D721Med (cell line): ENCODE measurements at places on chromosomes 6 and 20.

GRCh38 chr6:81697559-81697958 lies 54.9 kb downstream of the TENT5A start:
- no peak for DNase-seq

DNA sequence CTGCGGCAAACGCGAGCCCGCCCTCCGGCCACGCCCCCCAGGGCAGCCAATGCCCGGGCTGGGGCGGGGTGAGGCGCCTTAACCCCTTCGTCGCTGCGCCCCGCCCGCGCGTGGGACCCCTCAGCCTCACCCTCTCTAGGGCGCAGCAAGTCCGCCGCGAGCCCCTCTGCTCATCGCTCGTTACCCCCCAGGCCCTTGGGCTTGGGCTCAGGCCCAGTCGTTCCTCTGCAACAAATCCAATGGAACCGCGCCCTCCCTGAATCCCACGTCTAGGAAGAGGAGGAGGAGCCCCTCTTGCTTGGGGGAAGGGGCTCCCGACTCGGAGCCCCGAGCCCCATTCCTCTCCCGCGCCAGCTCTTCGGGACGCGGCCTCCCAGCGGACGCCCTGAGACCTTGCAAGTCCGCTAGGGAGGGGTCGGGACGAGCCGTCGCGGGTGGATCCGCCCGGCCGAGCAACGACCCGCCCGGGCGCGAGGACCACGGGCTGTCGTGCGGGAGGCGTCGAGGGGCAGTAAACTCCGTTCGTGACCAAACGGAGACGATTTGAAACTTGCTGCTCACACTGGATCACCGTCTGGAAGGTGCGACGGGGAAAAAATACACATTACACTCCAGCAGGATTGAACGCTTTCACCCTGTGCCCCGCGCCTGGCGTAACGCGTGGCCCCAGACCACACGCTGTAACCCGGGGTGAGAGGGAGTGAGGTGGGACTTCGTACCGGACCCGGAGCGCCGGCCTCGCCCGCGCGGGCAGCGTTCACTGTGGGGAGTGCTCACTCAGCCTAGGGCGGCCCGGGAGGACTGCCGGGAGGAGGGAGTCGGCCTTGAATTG lies 477 bp upstream of the LZTS3 start:
- DNase-seq: peak; percentile 60

DNA sequence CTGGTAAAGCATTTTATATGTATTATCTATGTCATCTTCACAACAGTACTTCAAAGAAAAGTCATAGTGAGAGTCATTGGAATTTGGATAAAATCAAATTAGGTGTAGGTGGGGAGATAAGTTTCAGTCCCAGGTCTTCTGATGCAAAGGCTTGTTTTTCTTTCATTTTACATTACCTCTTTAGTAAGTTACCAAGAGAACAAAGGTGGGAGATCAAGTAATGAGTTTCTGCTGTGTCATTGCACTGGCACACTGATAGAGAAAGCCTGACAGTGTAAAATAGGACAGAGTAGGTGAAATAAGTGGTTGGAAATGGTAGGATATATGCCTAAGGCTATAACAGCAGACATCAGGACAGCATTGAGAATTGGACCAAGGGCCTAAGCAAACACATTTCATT lies 250.4 kb downstream of the NKAIN2 start:
- DNase-seq: no peak

DNA sequence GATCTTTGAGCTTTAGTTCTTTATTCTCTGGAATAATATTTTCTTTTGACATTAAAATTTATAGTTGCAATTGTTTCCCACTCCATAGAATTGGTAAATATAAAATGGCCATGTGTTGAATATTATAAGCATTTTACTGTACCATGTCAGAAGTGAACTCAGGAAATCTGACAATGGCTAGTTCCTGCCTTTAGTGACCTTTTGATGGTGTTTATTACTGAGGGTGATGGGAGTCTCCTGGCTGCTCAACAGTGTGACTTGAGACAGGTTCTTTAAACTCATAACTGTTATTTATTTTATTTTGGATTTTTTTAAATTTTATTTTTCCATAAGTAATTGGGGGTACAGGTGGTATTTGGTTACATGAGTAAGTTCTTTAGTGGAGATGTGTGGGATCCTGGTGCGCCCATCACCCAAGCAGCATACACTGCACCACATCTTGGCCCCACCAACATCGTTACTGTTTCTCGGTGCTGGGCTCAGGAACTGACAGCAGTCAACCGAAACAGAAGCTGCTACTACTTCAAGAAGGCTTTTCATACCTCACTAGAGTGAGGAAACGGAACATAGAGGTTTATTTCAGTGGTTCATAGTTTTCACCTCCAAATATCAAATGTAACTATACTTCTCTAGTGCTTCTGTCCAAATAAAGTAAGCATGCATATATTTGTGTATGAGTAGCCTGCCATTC lies 90.4 kb downstream of the PLEKHG1 start:
- DNase-seq: no peak

GRCh38 chr20:47133809-47134456 lies 222.6 kb downstream of the ZMYND8 start:
- DNase-seq: no peak

- no peak for DNase-seq
Measured at GRCh38 chr6:156980515-156980914, 203.3 kb downstream of the ARID1B start.

GRCh38 chr20:19376451-19377229 lies 164.2 kb downstream of the SLC24A3 start:
- no peak for DNase-seq

DNA sequence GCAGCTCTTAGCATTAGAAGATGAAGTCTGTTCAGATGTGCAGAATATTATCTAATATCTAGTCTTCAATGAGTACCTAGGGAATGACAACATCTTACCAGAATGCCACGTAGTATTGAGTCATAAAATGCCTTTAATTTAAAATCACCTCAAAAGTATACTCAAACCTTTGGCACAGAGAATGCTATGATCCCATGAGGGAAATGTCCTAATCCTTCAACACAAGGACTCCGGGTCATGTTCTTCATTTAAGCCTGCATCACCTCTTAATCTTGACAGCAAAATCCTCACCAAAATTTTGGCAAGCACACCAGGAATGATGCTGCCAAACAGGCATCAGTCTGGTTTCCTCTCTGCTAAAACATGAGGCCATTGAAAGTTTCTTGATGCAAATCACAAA lies 23.6 kb upstream of the MARCKS start:
- DNase-seq: no peak

- no peak for DNase-seq
Measured at GRCh38 chr6:127858727-127859391, 42.0 kb downstream of the THEMIS start.

DNA sequence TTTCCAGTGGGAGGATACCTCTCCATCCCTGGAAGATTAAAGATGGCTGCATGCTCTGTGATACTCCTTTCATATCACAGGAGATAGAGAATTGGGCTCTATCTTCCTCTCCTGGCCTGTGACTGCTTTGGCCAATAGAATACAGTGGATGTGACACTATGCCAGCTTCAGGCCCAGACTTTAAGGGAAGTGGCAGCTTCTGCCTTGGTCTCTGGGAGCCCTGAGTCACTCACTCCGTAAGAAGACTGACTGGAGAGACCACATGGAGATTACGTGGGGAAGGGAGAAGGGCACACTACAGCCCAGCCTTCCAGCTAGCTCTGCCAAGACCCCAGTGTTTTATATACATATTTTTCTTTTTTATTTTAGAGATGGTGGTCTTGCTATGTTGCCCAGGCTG lies 10.4 kb upstream of the MMP9 start:
- no peak for DNase-seq

- no peak for DNase-seq
Measured at GRCh38 chr6:37967651-37968050, 148.1 kb downstream of the ZFAND3 start.

DNA sequence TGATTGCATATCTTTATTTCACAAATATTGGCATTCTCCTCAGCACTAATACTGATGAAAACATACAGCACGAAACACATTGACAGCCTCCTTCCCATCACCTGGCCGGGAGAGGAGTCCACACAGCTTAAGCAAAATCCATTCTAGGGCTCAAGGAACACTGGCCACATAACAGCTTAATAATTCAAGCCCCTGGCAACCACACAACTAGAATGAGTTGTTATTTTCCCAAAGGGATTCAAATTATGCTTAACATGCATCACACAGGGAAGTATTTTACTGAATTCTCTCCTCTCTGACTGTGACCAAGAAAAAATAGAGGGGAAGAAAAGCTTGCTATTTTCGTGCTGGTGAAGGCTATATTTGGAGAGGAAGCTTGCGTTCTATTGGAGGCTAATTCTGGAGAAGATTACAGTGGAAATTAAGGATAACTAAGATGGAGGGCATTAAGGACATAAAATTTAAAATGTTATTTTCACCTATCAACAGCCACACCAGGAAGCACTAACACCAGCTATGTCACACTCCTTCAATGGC lies 198.5 kb downstream of the ADGRG6 start:
- DNase-seq: no peak

DNA sequence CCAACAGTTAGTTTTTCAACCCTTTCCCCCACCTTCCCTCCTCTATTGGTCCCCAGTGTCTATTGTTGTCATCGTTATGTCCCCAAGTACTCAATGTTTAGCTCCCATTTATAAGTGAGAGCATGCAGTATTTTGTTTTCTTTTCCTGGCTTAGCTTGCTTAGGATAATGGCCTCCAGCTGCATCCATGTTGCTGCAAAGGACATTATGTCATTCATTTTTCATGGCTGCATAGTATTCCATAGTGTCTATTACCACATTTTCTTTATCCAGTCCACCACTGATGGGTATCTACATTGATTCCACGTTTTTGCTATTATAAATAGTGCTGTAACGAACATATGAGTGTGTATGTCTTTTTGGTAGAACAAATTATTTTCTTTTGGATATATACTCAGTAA lies 55.3 kb upstream of the HIVEP1 start:
- no peak for DNase-seq

DNA sequence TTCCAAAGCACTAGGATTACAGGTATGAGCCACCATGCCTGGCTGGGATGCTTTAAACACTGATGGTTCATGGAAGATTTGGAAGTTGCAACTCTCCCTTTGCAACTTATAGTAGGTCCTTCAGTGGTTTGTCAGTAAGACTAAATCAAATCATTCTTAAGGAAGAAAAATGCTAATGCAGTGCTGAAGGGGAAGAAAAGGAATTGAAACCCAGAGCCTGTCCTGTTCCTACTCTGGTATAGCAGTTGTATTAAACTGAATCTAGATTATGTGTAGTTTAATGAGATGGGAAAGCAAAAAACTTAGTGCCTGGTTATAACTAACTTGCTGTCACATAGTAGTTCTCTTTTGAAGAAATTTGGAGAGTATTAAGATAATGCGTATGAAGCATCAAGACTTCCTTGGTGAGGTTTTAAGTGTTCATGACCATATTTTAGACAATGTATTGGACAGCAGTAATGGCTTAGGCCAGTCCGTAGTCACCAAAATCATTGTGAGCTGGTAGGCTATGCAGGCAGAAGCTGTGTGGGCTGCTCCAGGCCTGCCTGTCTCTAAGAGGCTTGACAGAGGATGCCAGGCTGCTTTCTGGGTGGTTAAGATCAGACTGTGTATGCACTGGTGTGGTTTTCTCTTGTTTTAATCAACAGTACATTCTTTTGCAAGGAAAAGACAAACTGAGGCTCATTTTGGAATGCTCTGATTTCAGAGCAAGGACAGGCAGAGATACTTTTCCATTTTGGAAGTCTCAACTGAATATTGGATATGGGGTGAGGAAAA lies 14.0 kb downstream of the PAQR8 start:
- DNase-seq: no peak

DNA sequence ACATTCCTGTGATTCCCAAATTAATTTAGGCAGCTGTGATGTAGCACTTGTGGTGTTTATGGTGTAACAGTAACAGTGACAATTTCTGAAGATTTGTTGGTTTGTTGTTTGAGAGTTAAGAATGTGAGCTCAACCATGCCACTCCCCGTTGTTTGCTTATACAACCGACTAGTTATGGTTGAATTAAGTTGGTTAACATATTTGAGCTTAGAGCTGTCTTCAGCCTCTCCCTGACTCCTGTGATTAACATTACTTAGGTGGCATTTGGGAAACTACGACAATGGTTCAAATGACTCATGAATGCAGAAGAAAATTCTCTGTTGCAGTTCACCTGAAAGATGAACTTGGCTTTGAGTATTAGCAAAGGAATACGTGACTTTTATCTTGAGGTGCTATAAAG lies 35.9 kb upstream of the PRL start:
- no peak for DNase-seq

DNA sequence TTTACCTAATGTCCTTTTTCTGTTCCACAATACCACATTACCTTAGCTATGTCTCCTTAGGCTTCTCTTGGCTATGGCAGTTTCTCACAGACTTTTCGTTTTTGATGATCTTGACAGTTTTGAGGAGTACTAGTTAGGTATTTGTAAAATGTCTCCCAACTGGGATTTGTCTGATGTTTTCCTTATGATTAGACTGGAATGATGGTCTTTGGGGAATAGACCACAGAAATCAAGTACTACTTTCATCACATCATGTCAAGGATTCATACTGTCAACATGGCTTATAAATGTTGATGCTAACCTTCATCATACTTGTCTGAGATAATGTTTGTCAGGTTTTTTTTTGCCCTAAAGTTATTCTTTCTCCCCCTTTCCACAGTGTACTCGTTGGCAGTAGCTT lies 78.2 kb upstream of the FOXO3 start:
- DNase-seq: no peak

- no peak for DNase-seq
Measured at GRCh38 chr6:163354085-163354484, 60.4 kb upstream of the QKI start.

DNA sequence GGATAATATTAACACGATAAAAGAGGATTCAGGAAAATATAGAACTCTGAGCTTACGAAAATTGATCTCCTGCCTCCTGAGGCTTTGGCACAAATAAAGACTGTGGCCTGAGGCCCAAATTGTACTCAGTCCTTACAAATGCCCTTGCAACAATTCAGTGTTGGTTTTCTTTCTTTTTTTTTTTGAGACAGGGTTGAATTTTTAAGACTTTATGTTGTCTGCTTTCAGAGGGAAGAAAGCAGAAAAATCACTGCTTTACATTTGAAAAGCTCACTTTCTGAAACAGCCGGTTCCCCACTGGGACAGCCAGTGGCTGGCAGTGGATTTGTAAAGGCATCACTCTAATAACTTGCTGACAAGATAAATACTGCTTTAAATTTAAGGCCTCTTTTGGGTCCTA lies 290.5 kb downstream of the SLC35F1 start:
- no peak for DNase-seq

DNA sequence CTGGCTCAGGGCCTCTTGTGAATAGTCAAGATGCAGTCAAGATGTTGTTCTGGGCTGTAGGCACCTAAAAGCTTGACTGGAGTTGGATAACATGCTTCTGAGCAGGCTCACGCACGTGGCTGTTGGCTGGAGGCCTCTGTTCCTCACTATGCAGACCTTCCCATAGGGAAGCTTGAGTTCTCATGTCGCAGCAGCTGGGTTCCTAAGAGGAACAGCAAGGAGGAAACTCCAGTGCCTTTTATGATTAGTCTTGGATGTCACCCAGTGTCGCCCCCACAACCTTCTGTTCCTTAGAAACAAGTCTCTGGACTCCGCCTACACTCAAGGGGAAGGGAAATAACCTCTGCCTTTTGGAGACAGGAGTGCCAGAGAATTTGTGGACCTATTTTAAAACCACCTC lies 210.7 kb downstream of the BCAS1 start:
- DNase-seq: no peak
